ENCODE measurements at places on chromosomes 3 and 15.

- no peak for DNase-seq
Measured at GRCh38 chr15:58213587-58214338, 75.6 kb downstream of the AQP9 start.

- no peak for DNase-seq
Measured at GRCh38 chr15:71391421-71392088, 276.3 kb downstream of the THSD4 start.

GRCh38 chr15:33262306-33262705 lies 48.5 kb upstream of the RYR3 start:
- DNase-seq: no peak

DNA sequence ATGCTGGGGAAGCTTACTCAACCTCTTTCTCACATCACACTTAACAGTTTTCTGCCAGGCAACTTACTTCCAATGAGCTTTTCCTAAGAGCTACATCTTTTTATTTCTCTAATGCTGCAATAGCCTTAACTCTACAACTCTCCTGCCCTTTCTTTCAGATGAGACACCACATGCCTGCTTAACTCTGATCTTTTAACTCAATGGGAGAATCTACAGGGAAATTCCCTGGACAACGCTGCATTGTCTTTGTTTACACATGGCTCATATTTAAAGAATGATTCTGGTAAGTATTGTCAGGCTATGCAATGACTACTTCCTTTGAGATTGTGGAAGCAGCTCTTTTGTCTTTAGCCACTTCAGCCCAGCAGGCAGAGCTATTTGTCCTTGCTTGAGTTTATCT lies 353.1 kb upstream of the BCHE start:
- DNase-seq: peak; percentile 67

DNA sequence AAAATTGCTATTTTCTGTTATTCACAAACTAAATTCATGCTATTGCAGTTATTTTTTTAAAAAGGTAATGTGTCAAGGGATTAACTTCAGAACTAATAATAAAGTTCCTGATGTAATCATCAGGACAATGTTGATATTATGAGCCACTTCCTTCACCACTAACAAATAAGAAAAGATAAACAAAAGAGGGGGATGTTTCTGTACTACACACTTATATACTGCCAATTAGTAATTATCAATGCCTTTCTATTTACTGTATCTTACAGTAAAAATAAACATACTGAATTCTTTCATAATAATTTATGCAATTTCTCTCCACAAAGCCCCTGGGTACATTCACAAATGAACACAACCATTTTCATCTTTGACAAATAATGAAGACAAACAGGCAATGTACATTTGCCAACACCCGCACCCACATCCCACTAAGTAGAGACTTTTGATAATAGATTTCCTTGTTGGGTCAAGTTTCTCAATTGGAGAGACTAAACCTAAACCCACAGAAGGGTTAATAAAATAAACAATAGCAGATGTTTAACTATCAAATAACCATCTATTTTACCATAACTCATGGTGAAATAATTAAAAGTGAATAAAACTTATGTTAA lies 3.7 kb downstream of the CBLB start:
- DNase-seq: no peak

All from A172 (cell line).